ENCODE measurements at places on chromosomes 16 and 17. TPM values are rescaled to one million over a fixed set of nuclear protein-coding genes. Genes with fewer than 3 reads are reported as not detected.

DNA sequence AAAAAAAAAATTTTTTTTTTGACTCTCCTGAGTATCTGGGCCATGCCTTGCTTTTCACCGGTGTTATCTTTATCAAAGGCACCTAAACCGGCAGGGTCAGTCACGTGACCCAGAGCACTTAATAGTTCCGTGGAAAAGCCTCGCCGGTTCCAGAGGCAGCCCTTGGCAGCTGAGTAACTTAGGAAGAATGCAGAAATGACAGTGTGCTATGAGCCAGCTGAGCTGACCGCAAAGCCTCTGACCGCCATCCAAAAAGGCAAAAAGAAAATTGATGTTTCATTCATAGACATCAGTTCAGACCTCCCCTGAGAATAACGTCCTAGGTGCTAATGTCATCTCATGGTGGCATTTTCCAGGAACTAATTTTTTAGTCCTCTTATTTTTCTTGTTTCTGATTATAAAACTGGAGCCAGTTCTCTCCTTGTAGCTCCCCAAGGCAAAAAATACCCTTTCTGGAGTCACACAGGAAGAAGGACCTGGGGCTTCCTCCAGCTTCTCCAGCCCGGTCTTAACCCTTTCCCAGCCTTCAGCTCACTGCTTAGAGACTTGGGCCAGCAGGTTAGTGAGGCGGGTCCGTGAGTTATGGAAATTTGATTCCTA is 122.6 kb downstream of the SOCS1 start:
- DNase-seq, result no peak

- no peak for DNase-seq
Measured at GRCh38 chr17:73285603-73285908, 23.9 kb upstream of the CPSF4L start.

DNA sequence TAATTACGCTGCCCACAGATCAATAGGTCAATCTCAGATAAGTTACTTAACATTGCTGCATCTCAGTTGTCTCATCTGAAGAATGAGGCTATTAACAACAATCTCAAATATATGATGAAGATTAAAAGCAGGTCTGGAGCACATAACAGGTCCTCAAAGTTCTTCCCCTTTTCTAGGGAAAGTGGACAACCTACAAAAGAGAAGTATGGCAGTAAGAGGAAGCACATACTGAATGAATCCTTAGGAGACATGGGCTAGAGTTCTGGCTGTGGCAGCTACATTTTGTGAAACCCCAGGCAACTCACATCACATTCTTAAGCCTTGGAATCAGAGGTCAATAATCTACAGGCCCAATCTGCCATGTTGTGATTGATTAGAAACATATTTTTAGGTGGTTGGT is 180.6 kb downstream of the PCTP start:
- no peak for DNase-seq

GRCh38 chr17:58272367-58273280 is 8.1 kb downstream of the MPO start:
- no peak for DNase-seq

DNA sequence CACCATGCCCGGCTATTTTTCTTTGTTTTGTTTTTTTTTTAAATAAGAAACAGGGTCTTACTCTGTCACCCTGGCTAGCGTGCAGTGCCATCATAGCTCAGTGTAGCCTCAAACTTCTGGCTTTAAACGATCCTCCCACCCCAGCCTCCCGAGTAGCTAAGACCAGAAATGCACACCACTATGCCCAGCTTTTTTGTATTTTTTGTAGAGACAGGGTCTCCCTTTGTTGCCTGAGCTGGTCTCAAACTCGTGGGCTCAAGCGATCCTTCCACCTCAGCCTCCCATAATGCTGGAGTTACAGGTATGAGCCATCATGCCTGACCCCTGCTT is 59.7 kb downstream of the WWP2 start:
- DNase-seq, result no peak

GRCh38 chr17:9054126-9054975 is 33.0 kb downstream of the NTN1 start:
- no peak for DNase-seq

Gene ACSF2
- total RNA-seq, result 12.9 TPM

DNA sequence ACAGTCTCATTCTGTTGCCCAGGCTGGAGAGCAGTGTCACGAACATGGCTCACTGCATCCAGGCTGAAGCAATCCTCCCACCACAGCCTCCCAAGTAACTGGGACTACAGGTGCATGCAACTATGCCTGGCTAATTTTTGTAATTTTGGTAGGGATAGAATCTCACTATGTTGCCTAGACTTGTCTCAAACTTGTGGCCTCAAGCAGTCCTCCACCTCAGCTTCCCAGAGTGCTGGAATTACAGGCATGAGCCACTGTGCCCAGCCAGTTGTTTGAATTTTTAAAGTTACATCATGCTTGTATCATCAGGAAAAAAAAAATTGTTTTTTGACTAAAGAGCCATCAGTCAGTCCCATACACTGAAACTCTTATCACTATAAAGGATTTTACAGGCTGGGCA is 17.1 kb upstream of the VPS4A start:
- no peak for DNase-seq

GRCh38 chr16:77721752-77722308 is 484 bp upstream of the NUDT7 start:
- no peak for DNase-seq

Gene NLRP1
- total RNA-seq, result 241 TPM

DNA sequence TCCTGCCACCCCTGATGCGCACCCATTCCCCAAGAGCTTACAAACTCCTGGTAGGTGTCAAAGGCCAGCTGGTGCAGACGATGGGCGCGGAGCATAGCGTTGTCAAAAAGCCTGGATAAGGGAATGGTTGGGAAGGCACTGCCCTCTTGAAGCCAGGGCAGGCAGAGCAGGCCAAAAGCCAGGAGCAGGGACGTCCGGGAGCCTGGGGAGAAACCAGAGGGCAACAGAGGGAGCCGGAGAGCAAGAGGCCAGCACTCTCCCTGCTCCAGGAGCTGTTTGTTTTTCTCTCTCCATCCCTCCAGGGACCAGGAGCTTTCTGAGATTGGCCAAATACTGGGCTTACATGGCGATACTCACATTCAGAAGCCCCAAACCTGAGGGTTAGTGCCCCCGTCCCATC is 334 bp downstream of the GH1 start:
- DNase-seq, result no peak

DNA sequence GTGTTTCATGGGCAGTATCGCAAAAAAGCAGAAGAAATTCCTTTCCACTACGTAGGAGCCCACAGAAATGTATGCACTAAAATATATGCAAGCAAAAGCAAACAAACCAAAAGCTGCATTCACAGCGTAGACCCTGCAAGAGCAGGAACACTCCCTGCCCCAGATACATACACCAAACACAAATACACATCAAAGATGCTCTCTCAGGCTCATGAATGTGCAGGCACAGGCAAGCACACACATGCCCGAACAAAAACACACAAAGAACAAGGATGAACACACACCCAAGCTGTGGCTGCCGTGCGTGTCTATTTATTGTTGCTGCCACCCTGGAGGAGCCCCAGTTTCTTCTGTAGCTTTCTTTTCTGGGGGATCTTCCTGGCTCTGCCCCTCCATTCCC is 1.7 kb downstream of the NUPR1 start:
- DNase-seq, result no peak

- DNase-seq, result no peak
Measured at GRCh38 chr16:75317101-75317522, 65.7 kb upstream of the BCAR1 start.

GRCh38 chr17:29292071-29292991 is 1.6 kb downstream of the NUFIP2 start:
- DNase-seq, result peak; percentile 77

- no peak for DNase-seq
Measured at GRCh38 chr16:23537390-23537789, 19.8 kb downstream of the EARS2 start.

DNA sequence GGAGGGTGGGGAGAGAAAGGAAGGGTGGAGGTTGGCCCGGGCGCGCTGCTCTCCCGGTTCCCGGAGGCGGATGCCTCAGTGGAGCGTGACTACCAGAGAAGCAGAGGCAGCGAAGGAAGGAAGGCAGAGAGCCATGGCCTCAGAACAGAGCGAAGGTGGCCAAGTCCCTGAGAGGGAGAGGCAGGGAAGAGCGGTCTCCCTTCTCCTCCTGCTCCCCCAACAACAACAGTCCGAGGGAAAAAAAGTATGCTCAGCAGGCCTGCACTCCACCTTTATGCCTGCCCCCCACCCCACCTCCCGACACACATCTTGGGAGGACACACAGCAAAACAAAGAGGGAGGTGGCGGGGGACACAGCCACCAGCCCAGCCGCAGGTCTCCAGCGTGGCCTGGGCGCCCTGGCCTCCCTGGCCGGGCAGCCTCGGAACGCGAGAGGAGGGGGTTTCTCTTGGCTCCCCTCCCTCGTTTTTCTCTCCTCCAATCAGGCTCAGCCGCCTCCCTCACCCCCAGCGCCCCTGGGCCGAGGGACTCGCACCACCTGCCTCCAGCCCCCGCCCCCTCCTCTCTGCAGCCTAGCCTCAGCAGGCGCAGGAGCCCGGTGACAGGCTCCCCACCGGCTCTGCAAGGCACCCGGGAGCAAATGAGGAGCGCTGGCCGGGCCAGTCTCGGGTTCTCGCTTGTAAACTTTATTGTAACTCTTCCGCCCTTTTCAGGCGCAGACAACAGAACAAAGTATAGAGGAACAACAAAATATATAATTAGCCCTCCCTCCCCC is 1.1 kb upstream of the HOXB7 start:
- DNase-seq, result no peak

DNA sequence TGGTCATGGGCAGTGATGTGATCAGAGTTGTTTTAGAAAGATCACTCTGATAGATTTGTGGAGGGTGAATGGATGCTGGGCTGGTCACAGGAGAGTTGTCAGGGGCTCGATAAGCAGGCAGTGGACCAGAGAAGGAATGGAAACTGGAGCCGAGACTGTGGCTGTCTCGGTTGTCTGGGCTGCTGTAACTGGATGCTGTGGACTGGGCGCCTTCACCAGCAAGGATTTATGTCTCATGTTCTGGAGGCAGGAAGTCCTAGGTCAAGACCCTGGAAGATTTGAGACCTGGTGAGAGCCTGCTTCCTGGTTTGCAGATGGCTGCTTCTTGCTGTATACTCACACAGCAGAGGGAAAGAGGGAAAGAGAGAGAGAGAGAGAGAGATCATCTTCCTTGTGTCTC is 203.6 kb downstream of the HS3ST4 start:
- DNase-seq, result no peak

DNA sequence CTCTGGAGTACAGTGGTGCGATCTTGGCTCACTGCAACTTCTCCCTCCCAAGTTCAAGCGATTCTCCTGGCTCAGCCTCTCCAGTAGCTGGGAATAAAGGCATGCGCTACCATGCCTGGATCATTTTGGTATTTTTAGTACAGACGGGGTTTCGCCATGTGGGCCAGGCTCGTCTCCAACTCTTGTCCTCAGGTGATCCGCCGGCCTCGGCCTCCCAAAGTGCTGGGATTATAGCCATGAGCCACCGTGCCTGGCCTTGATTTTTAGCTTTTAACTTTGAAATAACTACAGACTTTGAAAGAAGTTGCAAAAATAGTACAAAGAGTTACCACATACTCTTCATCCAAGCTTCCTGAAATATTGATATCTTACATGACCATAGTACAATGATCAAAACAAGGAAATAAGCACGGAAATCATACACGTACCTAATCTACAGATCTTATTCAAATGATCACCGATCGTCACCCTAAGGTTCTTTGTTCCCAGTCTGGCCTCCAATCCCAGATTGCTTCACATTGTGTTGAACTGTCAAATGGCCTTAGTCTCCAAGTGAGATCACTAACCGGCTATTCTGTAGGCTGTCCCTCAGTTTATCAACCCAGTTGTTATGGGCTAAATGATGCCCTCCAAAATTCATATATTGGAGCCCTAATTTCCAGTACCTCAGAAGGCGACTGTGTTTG is 18.4 kb downstream of the NPIPA1 start:
- no peak for DNase-seq

DNA sequence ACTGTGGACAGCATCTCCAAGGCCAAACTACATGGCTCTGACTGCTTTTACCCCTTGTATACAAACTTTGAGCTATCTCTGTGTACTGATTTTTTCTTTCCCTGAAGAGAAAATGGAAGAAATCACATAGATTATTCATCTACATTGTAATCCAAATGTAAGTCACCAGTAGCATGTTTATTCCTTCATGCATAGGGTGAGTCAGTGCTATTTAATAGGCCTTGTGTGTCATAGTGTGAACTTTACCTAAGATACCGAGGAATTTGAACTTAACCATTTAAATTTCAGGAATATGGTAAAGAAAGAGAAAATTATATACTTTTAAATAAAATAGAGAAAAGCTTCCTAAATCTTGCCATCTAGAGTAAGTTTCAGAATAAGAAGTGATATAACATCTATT is 16.5 kb downstream of the PHKB start:
- DNase-seq, result no peak

Gene NUDT7
- total RNA-seq, result 0.42 TPM

DNA sequence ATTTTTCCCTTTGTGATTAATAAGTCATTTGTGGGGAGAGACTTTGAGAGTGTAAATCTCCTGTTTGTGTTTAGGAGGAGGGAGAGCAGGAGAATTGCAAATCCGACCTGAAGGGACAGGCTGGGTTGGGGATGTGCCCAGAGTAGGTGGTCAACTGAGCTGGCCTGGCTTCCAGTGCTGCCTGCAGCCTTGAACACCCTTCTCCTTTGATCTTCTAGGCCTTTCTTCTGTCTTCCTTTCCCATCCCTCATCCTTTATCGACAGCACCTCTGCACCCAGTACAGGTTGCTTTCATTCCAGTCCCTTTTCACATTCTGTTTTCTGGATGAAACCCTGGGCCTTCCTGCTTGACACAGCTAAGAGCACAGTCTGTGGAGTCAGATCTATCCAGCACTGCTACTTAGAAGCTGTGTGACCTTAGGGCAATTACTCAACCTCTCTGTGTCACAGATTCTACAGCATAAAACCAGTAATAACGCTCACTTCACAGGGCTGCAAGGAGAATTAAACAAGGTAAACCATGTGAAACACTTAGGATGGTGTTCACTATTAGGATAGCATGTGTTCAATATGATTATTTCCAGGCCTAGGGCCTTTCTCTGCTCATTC is 1.0 kb upstream of the CSNK2A2 start:
- DNase-seq, result no peak

GRCh38 chr17:59542960-59543635 is 22.3 kb upstream of the DHX40 start:
- DNase-seq, result no peak

Gene OGFOD3
- 11.4 TPM for total RNA-seq

GRCh38 chr17:979212-979538 is 401 bp downstream of the NXN start:
- DNase-seq, result no peak

Gene HOXB1
- not detected for total RNA-seq

- no peak for DNase-seq
Measured at GRCh38 chr17:17151055-17151454, 55.1 kb downstream of the PLD6 start.

DNA sequence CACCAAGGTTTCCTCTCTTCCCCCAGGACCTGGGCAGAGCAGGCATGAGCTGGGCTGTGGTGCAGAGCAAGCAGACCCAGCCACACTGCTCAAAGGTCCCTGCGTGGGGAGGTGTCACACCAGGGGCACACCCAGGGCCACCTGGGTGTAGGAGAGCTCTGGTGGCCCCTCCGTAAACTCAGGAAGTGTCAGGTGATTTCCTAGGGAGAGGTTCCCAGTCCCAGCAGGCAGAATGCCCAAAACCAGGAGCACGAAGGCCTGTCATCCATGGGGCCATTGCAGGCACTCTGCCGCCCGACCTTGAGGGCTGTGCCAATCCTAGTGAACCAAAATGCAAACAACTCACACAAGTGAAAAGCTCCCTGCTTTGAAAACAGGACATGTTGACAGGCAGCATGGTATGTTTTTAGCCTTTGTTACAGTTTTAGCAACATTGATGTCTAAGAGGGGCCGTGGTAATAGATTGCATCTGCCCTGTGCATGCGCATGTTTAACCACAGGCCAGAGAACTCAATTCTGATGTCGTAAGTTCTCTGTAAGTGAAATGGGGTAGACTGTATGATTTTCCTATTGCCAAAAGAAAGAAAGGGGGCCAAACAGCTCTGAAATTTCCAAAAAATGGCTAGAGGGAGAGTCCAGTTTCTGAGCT is 21.3 kb downstream of the CIBAR2 start:
- no peak for DNase-seq
